ENCODE measurements at places on chromosomes 2 and 18. TPM values are rescaled to one million over a fixed set of nuclear protein-coding genes. Genes with fewer than 3 reads are reported as not detected.
A peak's percentile ranks its signal among the peaks of the same experiment; 100 is the strongest.

- no peak for DNase-seq
Measured at GRCh38 chr2:19691892-19692291, 209.9 kb downstream of the TTC32 start.

DNA sequence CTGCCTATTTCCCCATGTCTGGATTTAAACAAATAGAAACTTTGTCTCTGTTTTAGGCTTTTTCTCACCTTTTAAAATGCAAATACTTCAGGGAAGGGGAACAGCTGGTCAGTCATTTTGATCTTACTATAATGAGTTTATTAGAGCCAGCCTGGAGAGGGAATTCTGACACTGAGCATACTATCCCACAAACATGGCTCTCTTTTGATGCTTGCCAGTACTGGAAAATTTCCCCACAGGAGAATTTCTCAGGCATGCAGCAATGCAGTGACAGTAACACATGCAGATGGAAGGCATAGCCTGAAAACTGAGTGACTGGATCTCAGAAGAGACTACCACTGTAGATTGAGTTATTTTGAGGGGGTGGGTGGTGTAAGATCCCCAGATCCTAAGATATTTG lies 974.3 kb upstream of the CELF4 start:
- no peak for DNase-seq

GRCh38 chr2:7131261-7131660 lies 214.0 kb downstream of the RNF144A start:
- no peak for DNase-seq

DNA sequence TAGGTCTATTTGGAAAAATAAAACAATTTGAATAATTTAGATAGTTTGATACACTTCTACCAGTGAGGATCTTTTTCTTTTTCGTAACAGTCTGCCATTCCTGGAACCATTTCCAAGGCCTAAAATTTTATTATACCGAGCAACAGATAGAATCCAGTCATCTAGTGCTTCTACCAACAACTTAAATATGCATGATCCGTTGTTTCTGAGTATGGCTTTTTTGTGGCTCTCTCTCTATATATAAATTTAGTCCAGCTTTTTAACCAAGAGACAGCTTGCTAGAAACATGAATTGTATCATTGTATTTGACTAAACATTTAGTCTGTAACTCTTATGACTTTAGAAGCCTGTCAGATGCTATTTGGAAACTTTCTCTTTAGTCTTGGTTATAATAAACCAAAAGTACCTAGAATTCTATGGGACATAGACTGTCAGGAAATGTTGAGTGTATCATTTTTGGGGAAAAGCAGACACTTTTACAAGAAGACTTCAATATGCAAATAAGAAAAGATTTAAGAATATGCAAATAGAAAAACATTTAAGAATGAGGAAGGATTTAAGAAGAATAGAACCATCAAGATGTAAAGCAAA lies 161.4 kb downstream of the ZEB2 start:
- no peak for DNase-seq

DNA sequence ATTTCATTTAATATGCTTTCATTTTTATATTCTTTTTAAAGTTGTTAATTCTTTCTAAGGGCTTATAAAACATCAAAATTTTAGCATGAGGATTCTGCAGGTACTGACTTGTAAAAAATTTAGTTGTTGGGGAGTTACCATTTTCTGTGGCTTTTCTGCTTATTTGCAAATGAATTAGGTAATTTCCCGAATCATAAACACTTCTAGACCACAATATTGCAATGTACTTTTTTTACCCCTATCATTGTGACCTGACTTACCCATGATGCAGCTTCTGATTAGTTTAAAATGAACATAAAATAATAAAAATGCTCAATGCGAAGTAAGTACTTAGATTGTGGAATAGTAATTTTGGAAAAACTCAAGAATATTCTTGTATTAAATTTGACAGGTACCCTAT lies 11.4 kb downstream of the ARL6IP6 start:
- DNase-seq = no peak

DNA sequence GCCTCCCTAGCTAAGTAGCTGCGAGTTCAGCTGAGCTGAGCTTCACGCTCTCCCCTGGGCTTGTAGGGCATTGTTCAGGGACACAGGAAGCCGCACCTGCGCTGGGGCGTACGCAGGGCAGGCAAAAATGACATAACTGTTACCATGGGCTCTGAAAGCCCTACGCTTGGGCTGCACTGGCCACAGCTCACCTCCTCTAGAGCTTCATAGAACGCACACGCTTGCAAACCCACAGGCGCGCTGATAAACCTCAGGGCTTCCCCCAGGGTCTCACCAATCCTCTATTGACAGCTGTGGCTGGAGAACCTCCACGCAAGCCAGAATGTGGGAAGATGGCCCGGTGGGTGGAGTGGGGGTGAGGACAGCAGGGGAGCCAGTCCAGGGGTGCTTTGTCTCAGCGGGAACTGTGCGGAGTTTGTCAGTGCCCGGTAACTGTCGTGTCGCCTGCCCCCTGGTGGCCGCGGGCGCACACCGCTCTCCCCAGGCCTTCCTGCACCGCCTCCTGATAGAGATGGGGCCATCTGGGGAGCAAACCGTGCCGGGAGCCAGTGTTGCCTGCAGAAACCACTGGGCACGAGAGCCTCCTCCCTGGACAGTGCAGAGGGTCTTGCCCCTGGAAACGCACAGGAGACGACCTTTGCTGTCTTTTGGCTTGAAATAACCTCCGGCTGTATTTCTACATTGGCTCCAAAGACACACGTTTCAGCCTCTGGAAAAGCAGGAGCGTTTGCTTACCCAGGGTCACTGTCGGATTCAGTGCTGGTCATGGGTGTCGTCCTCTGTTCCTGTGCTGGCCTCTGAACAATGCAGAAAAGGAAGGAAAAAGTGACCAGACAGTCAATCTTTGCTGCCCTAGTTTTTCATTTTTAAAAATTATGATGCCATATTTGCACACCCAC lies 17.0 kb upstream of the CIDEA start:
- DNase-seq = peak; percentile 93

DNA sequence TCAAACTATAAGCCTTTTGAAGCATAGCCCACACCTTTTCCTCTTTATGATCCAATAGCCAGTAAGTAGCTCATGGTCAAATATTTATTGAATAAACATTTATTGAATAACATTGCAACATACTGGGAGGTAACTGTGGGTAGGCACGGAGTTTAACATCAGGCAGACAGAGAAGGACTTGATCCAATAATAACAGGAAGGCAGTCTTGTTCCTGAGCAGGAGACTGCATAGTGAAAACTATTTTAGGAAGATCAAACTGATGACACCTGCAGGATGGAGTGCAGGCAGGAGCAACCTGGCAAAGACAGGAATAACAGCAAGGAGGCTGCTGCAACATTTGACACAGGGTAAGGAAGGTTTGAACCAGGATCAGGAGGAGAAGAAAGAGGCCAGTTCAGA lies 3.1 kb upstream of the DCTN1 start:
- DNase-seq = no peak

DNA sequence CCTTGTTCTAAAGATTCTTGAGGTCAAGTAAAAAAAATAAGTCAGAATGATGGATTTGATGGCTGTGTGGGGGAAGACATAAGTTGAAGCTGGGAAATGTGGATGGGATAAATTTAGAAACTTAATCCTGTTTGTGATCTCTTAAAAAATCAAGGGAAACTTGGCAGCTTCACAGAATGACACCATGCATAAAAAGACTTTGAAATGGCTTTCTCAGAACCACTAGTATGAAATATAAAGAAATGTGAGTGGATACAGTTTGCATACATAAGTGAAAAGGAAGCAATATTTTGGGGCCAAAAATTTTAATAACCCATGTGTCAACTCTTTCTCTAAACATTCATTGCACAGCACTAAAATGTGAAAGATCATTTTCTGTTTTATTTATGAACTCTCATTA lies 21.7 kb downstream of the CDH19 start:
- DNase-seq = no peak

DNA sequence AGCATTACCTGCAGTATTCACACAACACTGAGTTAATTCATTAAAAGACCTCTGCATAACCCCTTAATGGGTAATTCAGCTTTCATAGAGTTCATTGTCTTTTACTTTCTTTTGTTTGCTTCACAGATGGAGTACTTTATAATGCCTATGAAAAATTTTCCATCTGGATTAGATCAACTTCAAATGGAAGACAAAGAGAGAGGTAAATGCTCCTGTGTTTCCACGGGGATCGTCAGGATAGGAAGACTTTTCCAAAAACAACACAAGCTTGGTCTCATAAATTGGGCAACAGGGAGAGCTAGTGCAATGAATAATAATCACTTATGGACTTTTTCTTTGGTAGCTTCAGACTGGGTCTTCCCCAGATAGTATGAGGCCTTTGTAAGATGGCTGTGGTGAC lies 100.7 kb downstream of the ICOS start:
- no peak for DNase-seq

- peak; percentile 11 for DNase-seq
Measured at GRCh38 chr2:234960175-234961088, 8.6 kb downstream of the SH3BP4 start.

Gene BCS1L
- 24.6 TPM for total RNA-seq

Gene ITPRIPL1
- 1.5 TPM for total RNA-seq

Gene NT5C1B
- total RNA-seq = not detected
